Ascending aorta (tissue), 2 donors: ENCODE measurements at places on chromosomes 1 and 21. TPM values are rescaled to one million over a fixed set of nuclear protein-coding genes. Genes with fewer than 3 reads are reported as not detected.

RPS6KC1 gene
- total RNA-seq, result 21.0 TPM

BCAN gene
- total RNA-seq, result not detected

SPRR1B gene
- total RNA-seq, result not detected

ATP6V1G3 gene
- not detected for total RNA-seq

DNA sequence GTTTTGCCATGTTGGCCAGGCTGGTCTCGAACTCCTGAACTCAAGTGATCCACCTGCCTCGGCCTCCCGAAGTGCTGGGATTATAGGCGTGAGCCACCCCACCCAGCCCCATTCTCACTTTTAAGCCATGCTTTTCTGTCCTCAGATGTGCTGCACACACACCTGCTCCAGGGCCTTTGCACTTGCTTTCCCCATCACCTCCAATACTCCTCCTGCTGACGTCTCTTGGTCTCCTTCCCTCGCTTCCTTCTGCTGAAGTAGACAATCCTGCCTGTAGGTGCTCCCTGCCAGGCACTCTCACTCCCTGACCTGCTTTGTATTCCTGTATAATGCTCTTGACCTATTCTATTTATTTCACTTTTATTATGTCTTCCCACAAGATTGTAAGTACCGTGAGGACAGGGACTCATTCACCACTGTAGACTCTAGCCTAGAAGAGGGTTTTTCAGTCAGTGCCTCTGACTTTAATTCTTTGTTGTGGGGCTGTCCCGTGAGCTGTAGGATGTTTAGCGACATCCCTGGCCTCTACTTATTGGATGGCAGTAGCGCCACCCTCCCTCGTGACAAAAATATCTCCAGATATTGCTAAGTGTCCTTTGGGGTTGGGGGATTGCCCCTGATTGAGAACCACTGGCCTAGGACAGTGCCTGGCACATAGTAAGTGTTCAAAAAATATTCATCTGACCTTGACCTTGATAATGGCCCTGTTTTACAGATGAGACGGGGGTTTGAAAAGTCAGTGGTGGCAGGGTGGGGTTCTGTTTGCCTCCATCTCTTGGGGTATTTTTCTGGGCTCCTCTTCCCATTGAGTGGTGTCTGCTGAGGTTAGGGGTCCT is 4.6 kb downstream of the TNFRSF1B start:
- H3K4me1 ChIP-seq, result peaks cover 3% of the 10 kb centered on the region
- no peak for DNase-seq
- H3K27ac ChIP-seq, result peak overlapping the region; percentile 10
- H3K27me3 ChIP-seq, result no peaks in the 10 kb centered on the region
